ENCODE measurements at places on chromosomes 11 and 22.

- DNase-seq, result no peak
Measured at GRCh38 chr22:29211066-29211465, 5.4 kb downstream of the EMID1 start.

GRCh38 chr11:35146074-35146521 is 7.1 kb downstream of the CD44 start:
- no peak for DNase-seq

DNA sequence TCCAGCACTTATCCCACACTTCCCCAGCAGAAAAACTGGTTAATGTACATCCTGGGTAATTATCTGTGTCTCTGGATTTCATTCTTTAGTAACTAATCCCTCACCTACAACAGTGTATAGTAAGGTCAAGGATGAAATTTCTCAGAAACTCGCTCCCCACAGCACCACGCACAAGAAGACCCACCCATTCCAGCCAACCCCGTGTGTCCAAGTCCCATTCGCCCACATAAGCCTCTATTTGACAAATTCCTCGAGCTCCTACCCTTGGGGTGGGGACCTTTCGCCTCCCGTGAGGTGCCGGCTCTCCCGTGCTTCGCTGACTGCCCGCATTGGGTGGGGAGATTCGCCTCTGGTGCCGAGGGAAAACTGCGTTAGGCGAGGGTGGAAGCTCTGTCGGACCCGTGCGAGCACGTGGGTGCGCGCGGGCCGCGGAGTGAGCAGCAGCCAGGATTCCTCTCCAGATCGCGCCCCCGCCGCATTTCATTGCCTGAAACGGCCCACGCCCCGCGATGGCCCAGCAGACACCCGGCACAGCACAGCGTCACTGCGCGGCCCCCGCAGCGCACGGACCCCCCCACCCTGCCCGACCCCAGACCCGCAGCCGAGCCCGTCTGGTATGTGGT is 866 bp downstream of the EXPH5 start:
- no peak for DNase-seq

DNA sequence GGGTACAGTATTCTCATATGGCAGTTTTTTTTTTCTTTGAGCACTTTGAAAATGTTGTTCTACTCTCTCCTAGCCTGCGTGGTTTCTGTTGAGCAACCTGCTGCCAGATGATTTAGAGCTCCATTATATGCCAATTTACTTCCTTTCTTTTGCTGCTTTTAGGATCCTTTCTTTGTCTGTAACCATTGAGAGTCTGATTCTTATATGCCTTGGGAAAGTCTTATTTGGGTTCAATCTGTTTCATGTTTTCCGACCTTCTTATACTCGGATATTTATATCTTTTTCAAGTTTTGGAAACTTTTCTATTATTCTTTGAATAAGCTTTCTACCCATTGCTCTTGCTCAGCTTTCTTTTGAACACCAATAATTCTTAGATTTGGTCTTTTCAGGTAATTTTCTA is 138.1 kb upstream of the RAG2 start:
- no peak for DNase-seq

GRCh38 chr22:21921729-21922128 is 30.9 kb downstream of the PPM1F start:
- DNase-seq, result no peak

GRCh38 chr22:46776876-46777608 is 14.6 kb downstream of the TBC1D22A start:
- DNase-seq, result no peak

DNA sequence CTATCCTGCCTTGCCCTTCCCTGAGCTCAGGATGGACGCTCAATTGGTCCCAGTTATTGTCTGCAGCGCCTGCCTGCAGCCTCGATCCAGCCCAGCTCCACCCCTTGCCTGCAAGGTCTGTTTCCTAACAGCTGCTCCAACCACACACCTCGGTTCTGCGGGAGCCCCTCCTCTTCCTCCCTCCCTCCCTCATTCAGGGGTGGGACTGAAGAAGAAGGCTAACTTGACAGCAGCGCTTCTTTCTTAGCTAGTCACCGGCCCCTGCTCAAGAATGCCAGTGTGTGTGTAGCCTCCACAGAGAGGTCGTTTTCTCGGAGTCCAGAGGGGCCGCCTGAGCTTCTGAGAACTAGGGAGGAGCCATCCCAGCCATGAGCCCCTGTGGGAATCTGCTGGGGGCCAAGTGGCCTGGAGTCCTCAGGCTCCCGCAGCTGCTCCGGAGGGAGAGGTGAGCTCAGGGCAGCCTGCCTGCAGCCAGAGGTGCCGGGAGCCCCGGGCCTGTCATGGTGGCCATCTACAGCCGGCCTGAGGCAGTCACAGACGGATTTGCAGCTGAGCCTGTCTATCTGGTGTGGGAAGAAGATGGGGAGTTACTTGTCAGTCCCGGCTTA is 36.1 kb downstream of the LIMK2 start:
- no peak for DNase-seq

DNA sequence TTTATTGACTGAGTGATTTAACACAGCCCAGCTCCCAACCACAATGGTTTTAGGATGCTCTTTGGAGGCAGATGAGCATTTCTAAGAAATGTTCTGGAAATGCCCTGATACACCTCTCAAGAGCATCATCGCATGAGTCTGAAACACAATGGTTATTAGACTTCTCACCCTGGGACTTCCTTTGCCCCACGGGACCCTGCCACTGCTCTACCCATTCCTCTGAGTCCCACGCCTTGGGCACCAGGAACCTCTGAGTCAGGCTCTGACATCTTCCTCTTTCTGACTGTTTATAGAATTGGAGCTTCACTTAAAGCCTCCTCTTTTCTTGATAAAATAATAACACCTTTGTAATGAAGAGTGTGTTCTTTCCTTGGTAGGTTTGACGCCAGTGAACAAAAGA is 85.6 kb upstream of the PARVA start:
- DNase-seq, result no peak

DNA sequence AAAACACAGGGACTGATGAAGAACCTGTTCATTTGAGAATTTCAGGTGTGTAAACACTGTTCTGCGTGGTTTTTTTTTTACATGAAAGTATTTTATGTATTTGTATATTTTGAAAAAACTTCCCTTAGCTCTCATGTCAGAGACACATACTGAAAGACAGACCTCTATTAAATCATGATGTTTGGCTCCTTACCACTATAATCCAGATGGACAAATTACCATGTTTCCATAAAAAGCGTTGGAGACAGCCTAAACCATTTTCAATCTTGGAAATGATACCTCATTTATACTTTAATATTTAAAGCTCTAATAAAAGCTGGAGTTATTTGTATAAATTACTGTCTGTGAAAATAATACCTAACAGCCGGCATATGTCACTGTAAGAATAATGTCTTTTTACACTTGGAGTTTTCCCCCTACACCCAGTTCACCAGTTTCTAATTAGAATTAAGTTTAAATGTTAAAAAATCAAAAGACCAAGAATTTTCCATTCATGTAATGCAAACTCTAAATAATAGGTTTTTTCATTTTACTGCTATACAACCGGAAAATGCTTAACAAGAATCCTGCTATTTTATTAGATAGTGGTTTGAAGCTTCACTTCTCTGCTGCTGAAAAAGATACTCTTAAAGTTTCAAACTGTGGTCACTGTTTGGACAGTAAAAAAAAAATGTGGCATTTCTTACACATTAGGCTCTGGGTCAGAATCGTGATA is 30.8 kb downstream of the APLP2 start:
- no peak for DNase-seq

DNA sequence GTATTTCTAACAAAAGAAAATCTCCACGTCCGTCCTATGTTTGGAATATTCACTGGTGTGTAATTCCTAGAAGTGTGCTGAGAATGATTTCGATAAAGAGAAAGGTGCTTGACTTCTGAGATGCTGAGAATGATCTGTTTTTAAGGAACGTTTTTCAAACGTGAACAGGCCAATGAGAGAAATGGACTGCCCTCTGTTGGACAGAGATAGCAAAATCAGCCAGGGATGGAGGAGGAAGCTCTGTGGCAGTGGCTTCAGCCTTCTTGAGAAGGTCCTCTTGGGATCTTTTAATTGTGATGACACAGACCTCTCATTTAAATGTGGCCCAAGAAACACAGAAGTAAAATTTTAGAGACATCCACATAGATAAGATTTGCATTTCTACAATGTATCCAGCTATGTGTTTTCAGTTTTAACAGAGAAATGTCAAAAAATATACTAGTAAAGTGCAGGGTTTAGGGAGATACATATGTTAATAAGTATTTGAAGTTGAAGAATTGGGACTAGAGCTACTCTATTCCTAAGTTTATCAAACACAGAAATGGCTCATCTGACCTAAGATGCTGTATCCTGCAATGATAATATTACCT is 84.0 kb upstream of the RCN1 start:
- no peak for DNase-seq

- no peak for DNase-seq
Measured at GRCh38 chr22:41043722-41044121, 48.7 kb upstream of the EP300 start.

- no peak for DNase-seq
Measured at GRCh38 chr11:17991783-17992433, 20.9 kb downstream of the SERGEF start.

- DNase-seq, result no peak
Measured at GRCh38 chr11:122354025-122354697, 238.1 kb upstream of the BLID start.

DNA sequence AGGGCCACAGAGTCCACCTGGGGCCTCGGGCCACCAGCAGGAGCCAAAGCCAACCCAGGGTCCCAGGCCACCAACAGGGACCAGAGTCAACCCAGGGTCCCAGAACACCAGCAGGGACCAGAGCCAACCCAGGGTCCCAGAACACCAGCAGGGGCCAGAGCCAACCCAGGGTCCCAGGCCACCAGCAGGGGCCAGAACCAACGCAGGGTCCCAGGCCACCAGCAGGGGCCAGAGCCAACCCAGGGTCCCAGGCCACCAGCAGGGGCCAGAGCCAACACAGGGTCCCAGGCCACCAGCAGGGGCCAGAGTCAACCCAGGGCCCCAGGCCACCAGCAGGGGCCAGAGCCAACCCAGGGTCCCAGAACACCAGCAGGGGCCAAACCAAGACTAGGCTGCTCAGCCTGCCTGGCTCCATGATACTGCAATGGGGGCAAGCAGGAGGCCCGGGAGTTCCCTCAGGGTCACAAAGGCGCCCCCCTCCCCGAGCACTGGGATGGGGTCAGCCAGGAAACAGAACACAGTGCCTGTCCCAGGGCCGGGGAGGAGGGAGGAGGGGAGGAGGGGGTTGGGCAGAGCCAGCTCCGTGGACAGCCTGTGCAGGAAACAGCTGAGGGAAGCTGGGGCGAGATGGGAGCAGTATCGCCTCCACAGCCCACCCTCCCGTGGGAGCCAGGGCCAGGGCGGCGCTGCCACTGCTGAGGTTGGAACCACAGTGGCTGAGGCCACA is 62.0 kb upstream of the PRR5 start:
- DNase-seq, result no peak

DNA sequence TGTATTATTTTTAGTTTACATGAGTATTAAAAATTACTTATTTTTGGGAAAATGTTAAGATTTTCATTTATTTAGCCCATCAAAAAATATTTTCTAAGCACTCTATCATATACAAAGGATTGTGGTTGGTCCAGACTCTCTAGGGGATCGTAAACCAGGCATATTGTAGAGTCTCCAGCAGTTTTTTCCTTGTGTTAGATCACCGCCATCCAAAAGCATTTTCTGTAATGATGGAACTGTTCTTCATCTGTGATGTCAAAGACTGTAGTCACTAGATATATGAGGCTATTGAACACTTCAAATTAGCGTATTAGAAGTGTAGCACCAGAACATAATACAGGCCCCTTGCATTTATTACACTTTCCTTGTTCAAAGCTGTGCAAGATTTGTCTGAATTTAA is 154.9 kb downstream of the SBF2 start:
- DNase-seq, result no peak

Data from NCI-H2107 (cell line).